ENCODE measurements at places on chromosomes 7 and 10.

DNA sequence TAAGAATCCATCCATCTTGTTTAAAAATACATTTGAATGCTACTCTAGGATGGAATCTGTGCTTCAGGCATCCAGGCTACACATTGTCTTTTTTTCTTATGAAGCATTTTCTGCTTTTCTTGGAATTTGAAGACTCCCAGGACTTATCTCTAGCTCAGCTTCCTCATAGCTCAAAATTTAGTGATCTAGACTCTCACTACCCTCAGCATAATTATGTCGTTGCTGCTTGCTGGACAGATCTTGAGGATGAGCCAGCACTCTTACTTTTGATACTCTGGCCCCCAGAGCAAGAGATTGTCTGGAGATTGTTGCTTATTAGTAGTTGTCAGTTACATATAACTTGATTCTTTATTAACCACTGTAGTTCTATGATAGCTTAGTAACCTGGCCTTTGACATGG lies 83.3 kb upstream of the FGL2 start:
- DNase-seq: no peak

DNA sequence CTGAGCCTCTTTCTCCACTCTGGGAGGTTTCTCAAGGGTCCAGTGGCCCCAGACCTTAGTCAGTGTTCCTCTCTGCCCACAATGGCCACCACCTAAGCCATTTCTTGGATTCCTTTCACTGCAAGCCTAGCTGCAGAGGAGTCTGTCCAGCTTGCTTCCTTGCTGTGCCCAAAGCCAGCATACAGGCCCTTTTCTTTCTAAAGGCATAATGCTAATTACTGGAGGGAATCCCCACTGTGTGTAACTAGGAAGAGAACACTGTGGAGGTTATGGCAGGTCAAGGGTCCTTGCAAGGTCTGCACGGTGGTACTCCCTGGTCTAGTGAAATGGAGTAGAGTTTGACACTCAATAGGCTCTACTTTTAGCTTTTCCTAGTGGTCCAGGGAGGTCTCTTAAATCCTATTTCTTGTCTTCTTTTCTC lies 70.4 kb upstream of the CC2D2B start:
- no peak for DNase-seq

GRCh38 chr10:1200866-1201807 lies 145.0 kb downstream of the WDR37 start:
- DNase-seq: no peak

DNA sequence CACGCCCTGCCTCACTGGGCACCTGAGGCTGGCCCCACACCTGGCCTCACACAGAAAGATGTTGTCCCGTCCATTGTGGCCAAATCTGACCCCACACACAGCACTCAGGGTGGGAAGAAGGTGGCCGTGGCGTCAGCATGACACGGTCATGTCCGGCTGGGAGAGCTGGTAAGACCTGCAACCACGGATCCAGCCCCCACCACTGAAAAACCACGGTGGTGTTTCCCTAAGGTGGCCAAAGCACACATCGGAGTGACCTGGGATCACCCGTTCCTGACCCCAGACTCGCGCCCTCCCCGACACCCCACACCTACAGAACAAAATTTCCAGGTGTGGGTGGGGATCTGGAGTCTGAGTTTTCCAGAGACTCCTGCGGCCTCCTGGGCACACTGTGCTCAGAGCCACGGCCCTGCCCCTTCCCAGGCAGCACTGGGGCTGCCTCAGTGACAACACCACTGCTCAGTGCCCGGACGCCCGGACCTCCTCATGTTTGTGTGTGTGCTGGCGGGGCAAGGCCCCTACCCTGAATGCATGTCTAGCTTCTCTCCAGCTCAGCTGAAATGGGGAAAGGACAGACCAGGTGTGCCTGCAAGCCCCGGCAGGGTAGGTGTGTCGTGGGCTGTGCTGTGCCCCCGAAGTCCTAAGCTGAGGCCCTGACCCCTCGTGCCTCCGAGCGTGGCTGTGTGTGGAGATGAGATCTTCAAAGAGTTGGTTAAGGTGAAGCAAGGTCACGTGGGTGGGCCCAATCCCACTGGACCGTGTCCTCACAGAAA lies 36.1 kb downstream of the STK32C start:
- peak; percentile 43 for DNase-seq

DNA sequence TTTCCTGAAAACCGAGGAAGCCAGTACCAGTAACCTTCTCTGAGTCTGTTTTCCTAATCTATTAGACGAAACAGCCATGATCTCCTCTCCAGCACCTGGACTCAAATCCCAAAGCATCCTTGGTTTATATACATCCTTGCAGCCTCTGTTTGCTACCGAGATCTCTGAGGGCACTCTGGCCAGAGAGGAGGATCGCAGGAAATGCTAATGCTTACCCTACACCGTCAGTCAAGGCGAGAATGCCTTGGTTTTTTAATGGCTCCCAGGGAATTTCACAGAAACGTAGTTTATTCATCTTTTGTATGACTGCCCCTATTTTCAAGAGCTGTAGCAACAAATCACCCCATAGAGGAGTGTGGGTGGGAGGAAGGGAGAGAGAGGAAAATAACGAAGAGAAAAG lies 91.5 kb upstream of the CALN1 start:
- DNase-seq: no peak

GRCh38 chr10:25327273-25327672 lies 152.5 kb downstream of the GPR158 start:
- DNase-seq: no peak

DNA sequence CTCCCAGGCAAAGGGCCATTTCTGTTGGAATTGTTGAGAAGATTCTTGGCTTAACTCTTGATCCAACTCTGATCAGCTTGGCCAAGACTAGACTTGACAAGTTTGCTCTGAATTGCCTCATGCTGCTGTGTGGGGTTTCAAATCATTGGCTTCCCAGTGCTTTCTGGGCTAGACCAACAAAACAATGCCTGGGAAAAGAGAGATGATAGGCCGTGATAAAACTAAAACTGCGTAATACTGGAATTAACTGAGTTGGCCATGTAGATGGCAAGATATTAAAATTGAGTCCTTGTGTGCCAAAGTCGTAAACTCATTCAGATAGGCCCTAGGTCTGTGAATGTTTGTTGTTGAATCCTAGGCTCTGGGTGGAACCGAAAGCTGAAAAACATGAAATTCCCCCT lies 222.6 kb downstream of the MGMT start:
- no peak for DNase-seq

DNA sequence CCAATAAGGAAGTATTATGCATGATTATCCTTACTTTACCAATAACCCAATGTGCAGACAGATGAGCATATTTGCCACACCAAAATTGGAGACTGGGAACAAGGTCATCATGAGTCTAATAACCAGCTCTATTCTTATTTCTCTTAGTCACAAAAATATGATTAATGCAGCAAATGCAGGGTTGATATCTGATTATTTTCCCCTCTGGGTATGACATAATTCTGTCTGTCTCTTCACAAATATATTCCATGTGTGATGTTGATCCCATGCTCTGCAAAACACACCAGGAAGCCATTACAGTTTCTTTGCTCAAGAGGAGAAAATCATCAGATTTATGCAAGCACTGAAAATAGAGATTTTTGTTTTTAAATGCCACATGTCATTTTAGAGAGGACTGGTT lies 196.5 kb upstream of the DGKB start:
- no peak for DNase-seq

DNA sequence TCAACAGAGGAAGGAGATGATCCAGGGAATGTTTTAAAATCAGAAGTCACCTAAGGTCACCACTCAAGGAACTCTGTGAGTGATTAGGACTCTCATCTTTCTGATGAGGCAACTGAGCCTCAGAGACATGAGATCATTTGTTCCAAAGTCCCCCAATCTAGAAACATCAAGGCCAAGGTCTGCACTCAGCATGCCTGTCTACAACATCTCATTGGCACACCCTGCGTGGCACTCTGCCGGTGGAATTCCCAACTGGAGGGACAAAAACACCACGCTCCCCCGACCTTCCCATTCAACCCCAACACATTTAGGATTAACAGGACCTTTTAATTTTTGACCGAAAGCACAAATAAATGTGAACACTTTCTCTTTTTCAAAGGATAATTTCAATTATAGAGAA lies 31.4 kb downstream of the CPXM2 start:
- no peak for DNase-seq

GRCh38 chr7:132652507-132652906 lies 76.2 kb upstream of the PLXNA4 start:
- DNase-seq: no peak

All from pancreas (tissue), 10 donors.